ENCODE measurements at places on chromosomes 1 and 21.

DNA sequence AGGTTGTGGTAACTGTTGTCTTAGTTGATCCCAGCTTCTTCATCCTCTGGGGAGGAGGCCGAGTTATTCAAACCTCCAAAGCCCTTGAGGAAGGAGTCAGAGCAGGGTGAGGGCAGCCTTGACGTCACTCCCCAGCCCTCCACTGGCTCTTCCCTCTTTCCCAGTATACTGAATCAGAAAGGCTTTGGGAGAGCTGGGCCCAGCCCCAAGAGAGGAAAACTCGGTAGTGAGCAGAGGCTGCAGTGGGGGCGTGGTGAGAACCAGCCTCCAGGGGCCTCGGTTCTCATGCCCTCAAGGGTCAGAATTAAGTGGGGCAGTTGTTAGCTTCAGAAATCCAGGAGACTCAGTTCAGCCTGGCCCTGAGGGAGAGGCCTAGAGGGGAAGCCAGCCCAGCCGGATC is 1.8 kb upstream of the GJA4 start:
- DNase-seq, result no peak

DNA sequence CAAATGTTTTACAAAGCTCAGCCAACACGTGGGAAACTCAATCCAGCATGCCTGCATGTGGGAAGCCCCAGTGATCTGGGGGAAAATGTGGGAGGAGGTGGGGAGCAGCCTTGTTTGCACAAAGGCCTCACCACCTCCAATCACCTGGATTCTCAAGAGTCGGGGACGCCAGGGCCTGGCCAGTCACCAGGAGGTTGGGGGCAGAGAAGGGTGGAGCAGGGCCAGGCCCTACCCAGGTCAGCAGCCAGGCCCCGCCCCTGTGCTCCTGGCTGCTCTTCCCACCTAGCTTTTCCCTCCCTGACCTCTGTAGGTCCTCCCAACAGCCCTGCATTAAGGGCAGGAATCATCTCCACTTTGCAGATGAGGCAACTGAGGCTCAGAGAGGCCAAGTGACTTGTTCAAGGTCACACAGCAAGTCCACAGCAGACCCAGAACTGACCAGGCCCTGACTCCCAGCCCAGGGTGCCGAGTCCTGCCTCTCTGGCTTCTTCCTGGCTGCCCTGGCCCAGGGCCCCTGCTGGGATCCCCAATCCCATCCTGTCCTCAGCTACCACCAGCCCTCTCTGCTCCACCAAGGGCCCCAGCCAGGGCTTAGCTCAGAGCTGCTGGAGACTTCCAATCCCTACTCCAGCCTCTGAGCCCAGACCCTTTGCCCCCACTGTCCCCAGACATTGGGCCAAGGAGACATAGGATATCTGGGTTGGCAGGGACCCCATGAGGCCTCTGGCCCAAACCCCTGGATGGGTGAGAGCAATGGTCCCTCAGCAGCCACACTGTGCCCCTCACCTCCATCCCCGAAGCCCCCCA is 508.6 kb downstream of the PTPRU start:
- no peak for DNase-seq

DNA sequence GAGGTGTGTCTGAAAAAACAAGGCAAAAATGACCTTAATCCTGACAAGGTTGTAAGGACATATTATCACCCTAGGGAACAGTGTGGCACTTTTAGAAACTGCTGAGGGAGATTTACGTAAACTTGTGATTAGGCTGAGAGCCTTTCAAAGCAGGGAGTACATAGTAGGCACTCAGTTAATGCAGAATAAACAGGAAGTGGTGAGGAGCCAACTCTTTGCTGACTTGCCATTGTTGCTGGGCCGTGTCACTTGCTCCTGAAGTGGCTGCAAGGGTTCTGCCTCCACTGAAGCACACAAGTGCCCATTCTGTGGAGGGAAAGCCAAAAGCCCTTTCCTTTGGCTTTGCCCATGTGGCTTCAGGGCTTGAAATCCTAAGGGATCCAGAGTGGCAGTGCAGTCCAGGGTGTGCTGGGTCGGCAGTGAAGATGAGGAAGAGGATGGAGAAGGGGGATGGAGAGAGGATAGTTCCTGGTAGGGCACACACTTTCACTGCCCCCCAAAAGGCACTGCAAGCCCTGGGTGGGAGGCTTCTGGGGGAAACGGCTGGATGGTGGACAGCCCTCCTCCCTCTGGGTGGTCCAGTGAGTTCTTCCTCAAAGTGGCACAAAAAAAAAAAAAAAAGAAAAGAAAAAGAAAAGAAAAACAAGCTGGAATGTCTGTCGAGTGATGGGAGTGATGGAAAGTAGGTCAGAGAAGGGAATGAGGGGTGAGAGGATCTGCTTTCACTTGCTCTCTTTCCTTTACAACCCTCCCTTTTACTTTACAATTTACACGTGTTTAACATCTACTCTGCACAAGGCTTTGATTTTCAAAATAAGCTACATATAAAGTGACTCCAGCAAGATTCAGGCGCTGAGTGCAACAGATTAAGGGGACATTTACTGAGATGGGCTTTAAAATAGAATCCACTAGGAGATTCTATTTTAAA is 13.7 kb upstream of the RHEX start:
- no peak for DNase-seq

- no peak for DNase-seq
Measured at GRCh38 chr1:8873506-8874229, 4.8 kb downstream of the ENO1 start.

GRCh38 chr1:109490029-109490933 is 3.6 kb upstream of the CYB561D1 start:
- peak; percentile 27 for DNase-seq

GRCh38 chr21:15671188-15671587 is 58.6 kb upstream of the USP25 start:
- no peak for DNase-seq

DNA sequence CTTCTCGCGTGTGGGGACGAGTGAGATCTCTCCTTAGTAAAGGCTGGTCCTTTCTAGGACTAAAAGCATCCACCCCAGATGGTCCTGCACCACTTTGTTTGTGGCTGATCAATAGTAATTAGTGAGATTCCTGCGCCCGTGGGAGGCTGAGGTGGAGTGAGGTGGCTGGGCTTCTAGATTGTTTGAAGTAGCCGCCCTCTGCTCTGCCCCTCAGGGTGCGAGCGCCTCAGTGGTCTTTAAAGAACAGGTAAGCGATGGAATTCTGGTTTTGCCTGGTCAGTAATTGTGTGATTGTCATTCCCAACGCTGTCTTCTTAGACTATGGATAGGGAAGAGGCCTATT is 20.7 kb downstream of the PEX14 start:
- DNase-seq, result no peak

DNA sequence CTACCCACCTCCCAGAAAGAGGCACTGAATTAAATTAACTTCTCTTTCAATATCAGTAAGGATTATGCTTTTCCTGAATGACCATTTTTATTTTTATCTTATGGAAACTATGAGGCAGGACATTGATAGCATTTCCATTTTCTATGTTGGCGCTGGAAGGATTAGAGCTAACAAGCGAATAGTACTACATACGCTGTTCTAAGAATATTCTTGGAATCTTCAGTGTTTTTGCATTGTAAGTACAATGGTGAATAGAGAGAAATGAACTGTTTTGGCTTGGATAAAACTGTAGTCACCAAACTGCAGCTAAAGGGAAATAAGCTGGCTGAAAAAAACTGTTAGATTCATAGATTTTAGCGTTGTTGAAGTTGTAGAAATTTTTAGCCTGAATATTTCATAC is 779.0 kb upstream of the ADGRL4 start:
- DNase-seq, result no peak

DNA sequence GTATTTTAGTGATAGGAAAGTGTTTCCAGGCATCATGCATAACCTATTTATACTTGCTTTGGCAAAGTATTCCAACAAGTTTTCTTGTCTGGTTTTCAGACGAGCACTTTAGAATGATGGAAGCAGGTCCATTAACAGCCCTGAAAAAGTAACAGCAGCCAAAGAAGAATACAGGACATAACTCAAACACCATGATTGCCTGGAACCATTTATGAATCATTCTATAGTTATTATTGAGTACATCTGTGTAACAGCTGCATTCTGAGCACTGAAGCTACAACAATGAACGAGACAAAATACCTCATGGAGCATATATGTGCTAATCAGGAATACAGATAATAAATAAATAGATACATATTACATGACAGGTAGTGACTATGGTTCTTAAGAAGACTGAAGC is 12.6 kb downstream of the IL10RB start:
- DNase-seq, result no peak

- DNase-seq, result no peak
Measured at GRCh38 chr1:170203693-170204092, 57.9 kb downstream of the NTMT2 start.

- no peak for DNase-seq
Measured at GRCh38 chr1:212293579-212293978, 8.4 kb downstream of the PPP2R5A start.

DNA sequence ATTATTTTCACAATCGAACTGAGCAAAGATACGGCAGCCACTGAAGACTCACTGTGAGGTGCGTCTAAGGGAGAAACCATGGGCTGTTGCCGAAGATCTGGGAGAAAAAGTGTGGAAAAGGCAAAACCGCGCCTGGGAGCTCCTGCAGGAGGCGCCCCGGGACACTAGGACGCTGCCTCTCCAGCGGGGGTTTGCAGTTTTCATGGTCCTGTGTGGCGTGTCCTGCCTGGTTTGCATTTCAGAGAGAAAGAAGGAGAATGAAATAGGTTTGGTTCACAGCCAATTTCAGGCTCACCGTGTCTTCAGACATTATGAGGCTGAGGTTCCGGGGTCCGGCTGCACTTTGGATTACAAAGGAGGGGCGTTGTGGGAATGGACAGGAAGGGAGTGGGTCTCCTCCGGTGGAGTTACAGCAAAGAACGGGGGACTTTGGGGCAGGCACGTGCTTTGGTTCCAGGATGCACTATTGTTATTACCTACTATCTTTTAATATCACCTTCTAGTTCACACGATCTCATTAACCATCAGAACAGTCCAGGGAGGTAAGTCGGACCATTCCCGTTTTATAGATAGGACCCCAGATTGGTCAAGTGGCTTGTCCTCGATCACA is 179.8 kb downstream of the DYRK1A start:
- DNase-seq, result no peak

DNA sequence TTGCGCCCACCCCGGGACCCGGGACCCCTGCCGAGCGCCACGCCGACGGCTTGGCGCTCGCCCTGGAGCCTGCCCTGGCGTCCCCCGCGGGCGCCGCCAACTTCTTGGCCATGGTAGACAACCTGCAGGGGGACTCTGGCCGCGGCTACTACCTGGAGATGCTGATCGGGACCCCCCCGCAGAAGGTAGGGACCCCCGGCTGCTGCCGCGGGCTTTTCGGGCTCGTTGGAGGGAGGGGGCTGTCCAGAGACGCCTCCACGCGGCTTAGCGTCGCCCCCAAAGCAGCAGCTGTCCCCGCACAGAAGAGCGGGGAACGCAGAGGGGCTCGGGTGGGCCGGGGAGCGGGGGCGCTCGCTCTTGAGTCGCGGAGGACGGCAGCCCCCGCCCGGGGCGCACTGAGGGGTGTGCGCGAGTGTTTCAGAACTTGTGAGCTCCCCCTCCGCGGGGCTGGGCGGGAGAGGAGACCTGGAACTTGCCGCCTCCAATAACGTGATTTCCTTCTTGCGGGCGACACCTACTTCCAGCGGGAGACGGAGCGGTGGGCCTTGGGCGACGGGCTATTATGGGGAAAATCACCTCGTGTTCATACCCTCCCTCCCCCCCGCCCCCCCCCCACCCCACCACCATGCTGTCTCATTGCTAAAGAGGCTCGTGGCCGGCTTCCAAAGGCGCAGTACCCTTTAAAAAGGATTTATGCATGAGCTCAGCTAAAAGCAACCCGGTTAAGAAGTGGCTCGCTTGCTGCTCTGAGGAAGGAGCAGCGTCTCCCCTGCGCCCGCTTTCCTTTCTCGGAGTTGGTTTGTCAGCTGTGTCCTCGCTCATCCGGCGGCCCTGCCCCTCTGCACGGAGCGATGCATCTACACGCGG is 664 bp downstream of the BACE2 start:
- peak; percentile 80 for DNase-seq

GRCh38 chr1:242477944-242478343 is 46.6 kb downstream of the PLD5 start:
- no peak for DNase-seq

DNA sequence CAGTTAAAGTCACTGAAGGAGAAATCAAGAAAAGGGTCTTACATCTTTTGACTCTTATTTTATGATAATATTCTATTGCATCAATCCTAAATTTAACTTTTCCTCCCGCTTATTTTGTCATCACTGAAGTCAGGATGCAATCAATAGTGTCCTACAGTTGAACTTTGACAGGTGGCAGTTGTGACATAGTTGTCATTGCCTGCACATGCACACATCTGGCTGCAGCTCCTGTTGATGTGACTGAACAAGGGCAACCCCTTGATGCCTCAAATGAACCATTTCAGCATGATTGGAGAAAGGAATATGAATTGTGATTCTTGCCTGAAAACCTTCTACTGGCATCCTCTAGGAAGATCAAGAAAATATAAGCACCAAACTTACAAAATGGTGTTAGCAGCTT is 157.7 kb downstream of the NTNG1 start:
- no peak for DNase-seq

GRCh38 chr1:154337253-154337894 is 12.0 kb downstream of the ATP8B2 start:
- no peak for DNase-seq

GRCh38 chr1:113223546-113223945 is 150.5 kb downstream of the LRIG2 start:
- DNase-seq, result no peak

DNA sequence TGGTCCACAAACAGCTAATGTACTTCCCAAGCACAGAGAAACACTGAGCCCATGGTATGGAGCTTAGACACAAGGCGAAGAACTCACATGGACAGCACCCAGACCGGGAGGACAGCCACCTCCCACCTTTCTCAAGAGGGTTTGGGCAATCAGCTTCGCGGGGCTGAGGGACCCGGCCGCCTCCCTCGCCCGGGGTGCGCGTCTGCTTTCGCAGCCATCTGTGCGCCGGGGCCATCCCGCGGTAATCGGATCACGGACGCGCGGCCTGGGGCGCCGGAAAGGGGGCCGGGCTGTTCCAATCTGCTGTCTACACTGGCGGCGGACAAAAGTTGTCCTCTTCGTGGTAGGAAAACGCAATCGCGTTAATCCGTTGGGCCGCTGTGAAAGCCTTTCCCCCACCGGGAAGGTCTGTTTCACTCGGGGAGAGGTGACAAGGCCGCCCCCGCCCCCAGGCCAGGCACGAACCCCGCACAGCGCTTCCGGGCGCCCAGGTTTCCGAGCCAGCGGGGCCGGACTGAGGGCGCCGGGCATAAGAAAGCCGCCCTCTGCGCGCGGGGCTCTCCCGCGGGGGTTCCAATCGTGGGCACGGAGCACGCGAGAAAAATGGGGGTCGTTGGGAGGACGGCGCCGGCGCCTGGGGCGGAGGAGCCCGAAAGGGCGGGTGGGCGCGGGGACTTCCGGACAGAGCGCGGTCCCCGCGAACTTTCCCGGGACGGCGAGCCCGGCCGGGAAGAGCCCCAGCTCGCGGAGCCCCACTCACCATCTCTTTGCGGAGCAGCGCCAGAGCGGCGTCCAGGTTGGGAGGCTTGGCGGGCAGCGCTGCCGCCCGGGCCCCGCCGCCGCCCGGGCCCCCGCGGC is 664 bp downstream of the FAM89A start:
- no peak for DNase-seq

- no peak for DNase-seq
Measured at GRCh38 chr1:216554934-216555333, 131.7 kb upstream of the USH2A start.

- no peak for DNase-seq
Measured at GRCh38 chr21:40729761-40730425, 117.1 kb downstream of the DSCAM start.

Measured in dermis microvascular lymphatic vessel endothelial cell (primary cell).